ENCODE measurements at places on chromosomes 4 and X. TPM values are rescaled to one million over a fixed set of nuclear protein-coding genes. Genes with fewer than 3 reads are reported as not detected.

DOK7 gene
- total RNA-seq, result 7.1 TPM

UCHL1 gene
- 1,355 TPM for total RNA-seq

KDR gene
- total RNA-seq, result 0.20 TPM

GRCh38 chr4:189088780-189089179 is 851.9 kb upstream of the FRG1 start:
- DNase-seq, result no peak

GRCh38 chrX:148914783-148915182 is 414.4 kb downstream of the AFF2 start:
- DNase-seq, result no peak

DNA sequence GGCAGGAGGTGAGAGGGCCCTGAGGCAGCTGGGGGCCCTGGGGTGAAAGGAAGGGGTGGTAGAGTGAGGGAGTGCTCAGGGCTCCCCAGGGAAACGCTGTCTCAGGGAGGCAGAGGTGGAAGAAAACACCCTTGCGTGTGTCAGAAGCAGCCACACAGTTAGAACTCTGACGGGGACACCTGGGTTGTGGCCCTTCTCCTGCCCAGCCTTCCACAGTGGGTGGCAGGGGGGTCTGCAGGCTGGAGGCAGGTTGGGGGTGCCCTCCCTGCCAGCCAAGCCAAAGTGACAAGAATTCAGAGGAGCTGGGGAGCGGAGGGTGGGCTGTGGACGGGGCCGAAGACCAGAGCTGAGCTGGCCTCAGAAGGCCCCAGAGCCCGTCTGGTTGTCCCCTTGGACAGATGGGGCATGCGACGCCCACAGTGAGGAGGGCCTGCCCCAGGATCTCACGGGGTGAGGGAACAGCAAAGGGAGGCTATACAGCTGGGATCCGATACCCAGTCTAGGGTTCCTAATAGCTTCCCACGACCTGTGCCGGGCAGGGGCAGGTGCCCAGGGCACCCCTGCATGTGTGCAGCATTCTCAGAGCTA is 105.2 kb upstream of the ADRA2C start:
- DNase-seq, result no peak

DNA sequence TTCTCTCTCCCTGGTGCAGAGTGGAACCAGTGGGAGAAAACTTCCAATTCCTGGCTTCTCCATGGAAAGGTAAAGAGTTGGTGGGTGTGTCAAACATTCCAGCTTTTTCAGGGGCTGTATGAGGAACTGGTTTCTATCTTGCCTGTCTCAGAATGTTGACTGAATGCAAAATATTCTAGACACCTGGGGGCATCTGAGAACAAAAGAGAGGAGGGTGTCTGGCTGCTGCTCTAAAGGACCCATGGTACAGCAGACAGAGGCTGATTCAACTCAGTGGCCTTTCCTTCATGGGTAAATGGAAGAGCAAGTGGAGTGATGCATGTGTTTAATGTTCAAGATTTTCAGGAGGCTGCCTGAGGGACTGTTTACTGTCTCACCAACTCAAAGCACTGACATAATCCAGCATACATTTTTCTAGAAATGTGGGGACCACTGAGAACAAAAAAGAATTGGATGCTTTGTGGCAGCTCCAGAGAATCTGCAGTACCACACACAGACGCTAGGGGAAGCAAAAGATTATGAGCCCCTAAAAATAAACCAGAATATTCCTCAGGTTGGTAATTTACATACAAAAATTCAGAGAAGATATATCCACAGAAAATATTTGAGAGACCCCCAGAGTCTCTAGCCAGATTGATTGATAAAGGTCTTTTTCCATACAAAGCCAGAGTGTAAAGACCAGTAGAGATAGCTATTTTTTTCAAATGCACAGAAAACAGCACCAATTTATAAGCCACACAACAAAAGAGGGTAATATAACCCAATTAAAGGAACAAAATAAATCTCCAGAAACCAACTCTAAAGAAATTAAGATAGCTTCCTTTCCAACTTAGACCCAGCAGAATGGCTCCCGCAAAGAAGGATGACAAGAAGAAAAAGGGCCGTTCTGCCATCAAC is 48.0 kb upstream of the STARD8 start:
- DNase-seq, result no peak

GRCh38 chrX:153411988-153412574 is 809 bp downstream of the ZFP92 start:
- no peak for DNase-seq

GRCh38 chr4:13892739-13893105 is 265.2 kb upstream of the BOD1L1 start:
- peak; percentile 66 for DNase-seq

DNA sequence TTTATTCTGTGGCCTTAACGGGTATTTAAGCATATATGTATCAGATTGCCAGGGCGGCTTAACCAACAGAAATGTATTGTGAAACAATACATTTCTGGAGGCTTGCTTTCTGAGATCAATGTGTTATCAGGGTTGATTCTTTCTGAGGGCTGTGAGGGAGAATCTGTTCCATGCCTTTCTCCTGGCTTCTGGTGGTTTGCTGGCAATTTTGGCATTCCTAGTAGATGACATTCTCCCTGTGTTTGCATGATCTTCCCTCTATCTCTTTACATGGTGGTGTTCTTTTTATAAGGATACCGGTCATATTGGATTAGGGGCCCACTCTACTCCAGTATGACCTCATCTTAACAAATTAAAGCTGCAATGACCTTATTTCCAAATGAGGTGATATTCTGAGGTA is 16.9 kb upstream of the CEP135 start:
- no peak for DNase-seq

- no peak for DNase-seq
These were observed 41.7 kb downstream of the LIN54 start for GRCh38 chr4:82968972-82969371.

DNA sequence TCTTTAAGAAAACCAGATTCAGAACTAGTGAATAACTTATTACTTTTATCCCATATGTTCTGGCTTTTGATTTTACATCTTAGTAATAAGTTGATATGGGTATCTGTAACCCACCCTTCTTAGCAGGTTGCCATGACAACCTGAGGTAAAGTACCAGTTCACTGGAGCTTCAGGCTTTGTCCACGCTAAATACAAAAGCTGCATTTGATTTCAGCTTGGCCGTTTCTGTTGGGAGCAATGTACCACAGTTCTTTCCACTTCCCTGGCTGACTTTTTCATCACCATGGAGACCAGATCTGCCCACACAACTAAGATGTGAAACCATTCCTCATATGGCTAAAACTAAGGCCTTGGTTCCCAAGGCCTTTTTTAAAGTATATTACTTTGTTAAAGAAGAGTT is 26.1 kb downstream of the KLHL34 start:
- DNase-seq, result no peak

DNA sequence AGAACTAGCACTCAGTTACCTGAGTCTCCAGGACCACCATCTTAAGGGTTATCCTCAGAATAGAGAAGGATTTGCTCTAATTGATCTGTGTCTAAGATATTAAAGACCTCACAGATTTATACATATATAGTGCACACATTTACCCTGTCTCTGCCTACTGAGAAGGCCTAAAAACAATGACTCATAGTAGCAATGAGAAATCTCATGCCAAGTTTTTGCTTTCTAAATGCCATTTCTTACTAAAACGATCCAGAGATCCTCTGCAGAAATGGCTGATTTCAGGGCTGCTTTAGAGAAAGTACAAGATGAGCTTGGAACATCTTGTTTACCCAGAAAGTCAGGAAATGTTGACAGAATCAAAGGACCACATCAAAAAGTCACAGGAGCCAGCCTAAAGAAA is 79.1 kb upstream of the INPP4B start:
- DNase-seq, result no peak

- DNase-seq, result no peak
These were observed 449.8 kb downstream of the INPP4B start for GRCh38 chr4:142396279-142396678.

GRCh38 chr4:117479673-117480072 is 394.3 kb upstream of the TRAM1L1 start:
- DNase-seq, result no peak

DNA sequence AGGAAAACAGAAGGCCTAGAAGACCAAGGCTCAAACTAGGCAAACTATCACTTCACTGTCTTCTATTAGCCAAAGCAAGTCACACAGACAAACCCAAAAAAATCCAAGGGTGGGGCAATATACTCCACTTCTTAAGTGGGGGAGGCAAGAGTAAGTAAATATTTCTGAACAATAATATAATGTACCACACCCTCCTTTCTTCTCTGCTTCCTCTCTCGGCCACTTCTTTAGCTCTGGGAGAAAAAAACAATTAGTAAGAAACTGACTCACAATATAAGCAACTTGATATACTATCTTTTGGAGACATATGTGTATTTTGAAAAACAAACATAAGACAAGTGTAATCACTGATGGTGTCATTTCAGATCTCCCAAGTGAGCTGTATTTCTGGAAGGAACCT is 14.8 kb downstream of the DCAF8L1 start:
- DNase-seq, result no peak

- no peak for DNase-seq
These were observed 7.0 kb downstream of the AFF2 start for GRCh38 chrX:148507418-148507817.

Measured in PC-9 (cell line).